Activated B cell treated with CpG ODN at 0.5 μM for 24 hours (primary cell): ENCODE measurements at places on chromosomes 16 and 17. TPM values are rescaled to one million over a fixed set of nuclear protein-coding genes. Genes with fewer than 3 reads are reported as not detected.
A peak's percentile ranks its signal among the peaks of the same experiment; 100 is the strongest.

DNA sequence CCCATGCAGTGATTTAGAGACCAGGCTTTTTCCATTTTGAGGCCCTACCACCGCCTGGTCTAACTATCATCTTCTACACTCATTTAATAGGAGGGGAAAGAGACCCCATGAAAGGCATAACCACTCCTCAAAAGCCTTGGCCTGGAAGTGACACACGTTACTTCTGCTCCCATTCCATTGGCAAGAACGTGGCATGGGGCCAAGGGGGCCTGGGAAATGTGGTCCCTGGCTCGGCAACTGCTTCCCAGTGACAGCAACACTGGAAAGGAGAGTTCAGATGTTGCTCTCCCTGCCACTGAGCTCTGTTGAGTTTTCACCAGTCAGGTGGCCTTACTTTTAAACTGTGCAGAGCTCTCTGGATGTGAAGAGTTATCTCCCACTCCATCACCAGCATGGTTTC is 45.2 kb upstream of the MAP3K14 start:
- H3K27ac ChIP-seq, result no peak overlapping the region
- H3K36me3 ChIP-seq, result no peaks in the 10 kb centered on the region
- H3K4me1 ChIP-seq, result peaks cover 2% of the 10 kb centered on the region
- H3K4me3 ChIP-seq, result no peak overlapping the region

DNA sequence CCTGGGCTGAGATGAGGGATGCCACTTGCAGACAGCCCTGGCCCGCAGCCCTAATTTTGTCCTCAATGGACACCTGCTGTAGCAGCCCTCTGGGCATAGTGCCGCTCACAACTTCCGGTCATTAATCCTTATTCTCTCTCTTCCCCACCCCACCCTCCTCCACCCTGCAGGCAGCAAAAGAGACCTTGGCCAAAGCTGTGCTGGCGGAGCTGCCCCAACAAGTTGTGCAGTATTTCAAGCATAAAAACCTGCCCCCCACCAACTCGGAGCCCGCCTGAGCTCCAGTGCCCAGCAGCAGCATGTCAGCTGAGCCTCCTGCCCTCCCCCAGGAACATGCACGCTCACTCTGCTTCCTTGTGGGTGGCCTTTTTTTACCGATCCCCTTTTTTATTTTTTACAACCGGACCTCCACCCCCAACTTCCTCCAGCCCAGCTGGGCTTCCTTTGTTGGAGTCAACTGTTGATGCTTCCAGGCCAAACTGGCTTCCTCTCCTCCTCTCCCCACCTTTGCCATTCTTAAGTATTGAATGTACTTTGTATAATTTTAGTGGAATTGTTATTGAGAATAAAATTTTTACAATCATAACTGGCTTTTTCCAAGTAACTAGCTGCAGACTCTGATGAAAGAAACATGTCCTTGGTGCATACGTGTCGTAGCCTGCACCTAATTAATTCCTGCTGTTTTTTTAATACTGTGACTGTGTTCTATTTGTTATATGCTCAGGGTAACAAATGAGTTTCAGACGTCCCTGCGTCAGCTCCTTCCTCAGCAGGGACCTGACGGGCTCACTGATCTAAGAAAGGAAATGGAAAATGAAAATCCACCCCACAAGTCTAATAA is 38.2 kb downstream of the PSME3IP1 start:
- peaks cover 11% of the 10 kb centered on the region for H3K36me3 ChIP-seq
- no peak overlapping the region for H3K27ac ChIP-seq
- H3K27me3 ChIP-seq, result no peaks in the 10 kb centered on the region
- H3K4me1 ChIP-seq, result peaks cover 19% of the 10 kb centered on the region

GRCh38 chr17:57986841-57987580 is 1.0 kb downstream of the VEZF1 start:
- DNase-seq, result peak; percentile 18
- H3K36me3 ChIP-seq, result peaks cover 35% of the 10 kb centered on the region
- H3K4me1 ChIP-seq, result peaks cover 55% of the 10 kb centered on the region
- H3K27me3 ChIP-seq, result no peaks in the 10 kb centered on the region

- H3K27me3 ChIP-seq, result no peaks in the 10 kb centered on the region
- H3K4me1 ChIP-seq, result peaks cover 35% of the 10 kb centered on the region
- H3K4me3 ChIP-seq, result peak overlapping the region; percentile 89
- peak overlapping the region; percentile 83 for H3K27ac ChIP-seq
These were observed 677 bp downstream of the SNTB2 start for GRCh38 chr16:69187446-69188235.

- no peaks in the 10 kb centered on the region for H3K27me3 ChIP-seq
- H3K4me1 ChIP-seq, result peaks cover 4% of the 10 kb centered on the region
- no peaks in the 10 kb centered on the region for H3K36me3 ChIP-seq
- DNase-seq, result no peak
- H3K27ac ChIP-seq, result no peak overlapping the region
These were observed 56.3 kb downstream of the PITPNC1 start for GRCh38 chr17:67433248-67433924.

DNA sequence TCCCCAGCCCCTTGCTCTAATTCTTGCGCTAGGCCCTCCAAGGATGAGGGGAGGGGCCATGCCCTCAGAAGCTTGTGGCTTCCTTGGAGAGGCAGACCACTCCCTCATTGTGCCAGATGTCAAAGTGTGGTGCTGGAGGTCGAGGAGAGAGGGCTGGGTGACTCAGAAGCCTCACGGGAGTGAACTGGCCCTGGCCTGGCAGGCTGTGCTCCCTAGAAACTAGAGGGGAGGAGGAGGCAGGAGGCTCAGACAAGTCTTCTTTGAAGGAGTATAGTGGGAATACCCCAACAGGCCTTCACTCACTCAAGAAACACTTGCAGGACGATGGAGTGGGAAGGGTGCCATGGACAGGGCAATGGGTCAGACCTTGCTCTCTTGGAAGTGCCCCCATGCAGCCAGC is 18.5 kb downstream of the ANKRD40 start:
- DNase-seq, result no peak
- H3K4me3 ChIP-seq, result no peak overlapping the region
- H3K36me3 ChIP-seq, result peaks cover 17% of the 10 kb centered on the region
- H3K27me3 ChIP-seq, result no peaks in the 10 kb centered on the region
- no peaks in the 10 kb centered on the region for H3K4me1 ChIP-seq

DNA sequence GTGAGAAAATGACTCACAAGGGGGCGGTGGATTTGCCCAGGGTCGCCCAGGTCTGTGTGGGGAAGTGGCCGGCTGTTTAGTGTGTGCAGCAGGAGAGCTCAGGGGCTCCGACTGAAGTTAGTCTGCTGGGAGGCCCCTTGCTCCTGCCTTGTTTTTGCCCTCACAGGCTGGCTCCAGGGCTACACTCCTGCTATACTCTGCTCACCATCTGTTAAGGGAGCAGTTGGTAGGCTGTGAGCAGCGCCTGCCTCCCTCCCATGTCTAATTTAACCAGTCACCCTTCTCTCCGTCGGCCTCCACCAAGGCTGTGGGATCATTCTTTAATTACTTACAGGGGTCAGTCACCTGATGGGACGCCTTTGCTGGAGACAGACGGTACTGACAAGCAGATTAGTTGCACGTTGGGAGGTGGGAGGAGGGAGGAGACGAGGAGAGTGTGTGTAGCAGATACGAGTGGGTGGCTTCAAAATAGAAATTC is 35.5 kb downstream of the KSR1 start:
- H3K27me3 ChIP-seq, result no peaks in the 10 kb centered on the region
- H3K27ac ChIP-seq, result no peak overlapping the region
- no peak overlapping the region for H3K4me3 ChIP-seq
- no peak for DNase-seq

Gene LPO
- not detected in 2 replicates for total RNA-seq

Gene GID4
- total RNA-seq, result 6.8 and 7.3 TPM in 2 replicates

Gene SLC2A4
- not detected in 2 replicates for total RNA-seq

Gene ACSM2B
- total RNA-seq, result not detected in 2 replicates

Gene CYB561
- 18.9 and 19.9 TPM in 2 replicates for total RNA-seq
